Osteocyte (in vitro differentiated cells): ENCODE measurements at places on chromosomes 4 and X. TPM values are rescaled to one million over a fixed set of nuclear protein-coding genes. Genes with fewer than 3 reads are reported as not detected.

DNA sequence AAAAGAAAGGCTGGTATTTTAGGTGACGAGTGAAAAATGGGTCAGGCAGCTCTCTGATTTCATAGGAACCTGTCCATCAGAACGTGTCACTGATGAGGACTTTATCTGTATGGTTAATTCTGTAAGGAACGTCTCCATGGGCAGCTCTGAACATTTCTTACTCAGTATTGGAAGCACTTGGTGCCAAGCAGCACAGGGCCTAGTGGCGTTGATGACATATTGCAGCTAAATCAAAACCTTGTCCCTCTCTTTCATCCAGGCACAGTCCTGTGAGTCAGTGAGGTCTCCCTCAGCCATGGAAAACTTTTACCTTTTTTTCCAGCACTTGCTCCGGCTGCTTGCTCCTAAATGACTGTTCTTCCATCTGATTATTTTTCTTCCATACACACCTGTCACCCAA is 301.9 kb downstream of the DHX15 start:
- H3K36me3 ChIP-seq: no peaks in the 10 kb centered on the region
- peaks cover 25% of the 10 kb centered on the region for H3K27me3 ChIP-seq
- peaks cover 7% of the 10 kb centered on the region for H3K4me1 ChIP-seq
- H3K27ac ChIP-seq: no peak overlapping the region
- no peak for DNase-seq

The ADH1C gene
- not detected in 2 replicates for total RNA-seq

GRCh38 chrX:24184018-24184417 is 34.5 kb downstream of the ZFX start:
- H3K27me3 ChIP-seq: no peaks in the 10 kb centered on the region
- peaks cover 31% of the 10 kb centered on the region for H3K36me3 ChIP-seq
- peaks cover 9% of the 10 kb centered on the region for H3K4me1 ChIP-seq

- DNase-seq: no peak
- H3K4me1 ChIP-seq: peaks cover 36% of the 10 kb centered on the region
- peak overlapping the region; percentile 37 for H3K27ac ChIP-seq
- H3K4me3 ChIP-seq: no peak overlapping the region
- H3K36me3 ChIP-seq: peaks cover 7% of the 10 kb centered on the region
These were observed 133.3 kb downstream of the STK32B start for GRCh38 chr4:5184606-5185005.

DNA sequence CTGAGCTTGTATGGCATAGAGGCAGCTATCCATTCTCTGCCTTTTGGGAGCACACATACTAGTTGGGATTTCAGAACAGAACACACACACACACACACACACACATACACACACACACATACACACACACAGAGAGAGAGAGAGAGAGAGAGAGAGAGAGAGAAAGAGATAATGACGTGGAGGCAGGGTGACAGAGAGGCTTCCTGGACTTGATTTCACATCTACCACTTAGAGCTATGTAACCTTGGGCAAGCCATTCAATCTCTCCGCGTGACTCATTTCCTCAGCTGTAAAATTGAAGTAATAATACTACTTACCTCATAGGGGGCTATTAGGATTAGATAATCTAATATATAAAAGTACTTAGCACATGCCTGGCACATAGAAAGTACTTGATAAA is 12.3 kb upstream of the GRIA3 start:
- no peak overlapping the region for H3K4me3 ChIP-seq
- no peak for DNase-seq
- H3K4me1 ChIP-seq: no peaks in the 10 kb centered on the region
- no peak overlapping the region for H3K27ac ChIP-seq

GRCh38 chr4:24394041-24394440 is 190.3 kb downstream of the DHX15 start:
- peak overlapping the region; percentile 5 for H3K27ac ChIP-seq
- peaks cover 9% of the 10 kb centered on the region for H3K4me1 ChIP-seq
- no peaks in the 10 kb centered on the region for H3K36me3 ChIP-seq
- no peak overlapping the region for H3K4me3 ChIP-seq
- H3K27me3 ChIP-seq: peaks cover 4% of the 10 kb centered on the region

- peaks cover 8% of the 10 kb centered on the region for H3K36me3 ChIP-seq
- H3K4me1 ChIP-seq: peaks cover 53% of the 10 kb centered on the region
- H3K4me3 ChIP-seq: no peak overlapping the region
- peak overlapping the region; percentile 75 for H3K27ac ChIP-seq
- no peak for DNase-seq
These were observed 98.3 kb upstream of the EOLA2 start for GRCh38 chrX:150036641-150037040.

- H3K4me3 ChIP-seq: no peak overlapping the region
- H3K36me3 ChIP-seq: no peaks in the 10 kb centered on the region
- no peak for DNase-seq
- H3K27ac ChIP-seq: no peak overlapping the region
- peaks cover 16% of the 10 kb centered on the region for H3K4me1 ChIP-seq
These were observed 148.2 kb downstream of the SMIM20 start for GRCh38 chr4:26062215-26062614.

DNA sequence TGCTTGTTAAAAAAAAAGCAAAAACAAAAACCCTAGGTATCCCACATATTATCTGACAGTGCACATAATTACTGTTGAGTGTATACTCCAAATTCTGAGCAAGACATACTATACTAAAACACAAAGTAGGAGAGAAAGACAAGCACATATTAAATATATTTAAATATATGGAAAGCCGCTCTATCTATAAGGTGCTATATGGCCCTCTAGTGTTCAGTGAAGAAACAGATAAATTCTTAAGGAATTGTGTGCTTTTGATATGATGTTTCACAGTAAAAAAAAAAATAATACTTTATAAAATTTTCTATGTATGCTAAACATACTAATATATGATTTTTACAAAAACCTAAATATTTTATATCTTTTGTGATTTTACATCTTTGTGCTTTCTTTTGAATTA is 137.8 kb downstream of the FBXW7 start:
- no peak overlapping the region for H3K27ac ChIP-seq
- no peak for DNase-seq
- H3K27me3 ChIP-seq: no peaks in the 10 kb centered on the region
- H3K4me3 ChIP-seq: no peak overlapping the region
